ENCODE measurements at places on chromosomes 7 and 10. TPM values are rescaled to one million over a fixed set of nuclear protein-coding genes. Genes with fewer than 3 reads are reported as not detected.

DNA sequence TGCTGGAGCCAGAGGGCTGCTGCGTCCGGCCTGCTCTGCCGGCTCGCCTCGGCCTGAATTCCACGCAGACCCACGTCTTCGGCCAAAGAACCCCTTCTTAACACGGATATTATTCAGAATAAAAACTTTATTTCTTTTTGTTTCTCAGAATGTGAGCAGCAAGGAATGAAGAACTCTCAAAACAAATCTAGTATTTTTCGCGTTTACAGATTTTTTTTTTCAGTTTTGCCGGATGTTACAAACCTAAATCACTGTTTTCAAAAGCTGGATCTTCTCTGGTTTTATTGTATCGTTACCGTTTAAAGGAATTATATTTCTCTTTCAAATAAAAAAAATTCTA lies 4.4 kb upstream of the HOXA2 start:
- DNase-seq, result no peak

- no peak for DNase-seq
These were observed 88.4 kb downstream of the SH3PXD2A start for GRCh38 chr10:103766751-103767505.

DNA sequence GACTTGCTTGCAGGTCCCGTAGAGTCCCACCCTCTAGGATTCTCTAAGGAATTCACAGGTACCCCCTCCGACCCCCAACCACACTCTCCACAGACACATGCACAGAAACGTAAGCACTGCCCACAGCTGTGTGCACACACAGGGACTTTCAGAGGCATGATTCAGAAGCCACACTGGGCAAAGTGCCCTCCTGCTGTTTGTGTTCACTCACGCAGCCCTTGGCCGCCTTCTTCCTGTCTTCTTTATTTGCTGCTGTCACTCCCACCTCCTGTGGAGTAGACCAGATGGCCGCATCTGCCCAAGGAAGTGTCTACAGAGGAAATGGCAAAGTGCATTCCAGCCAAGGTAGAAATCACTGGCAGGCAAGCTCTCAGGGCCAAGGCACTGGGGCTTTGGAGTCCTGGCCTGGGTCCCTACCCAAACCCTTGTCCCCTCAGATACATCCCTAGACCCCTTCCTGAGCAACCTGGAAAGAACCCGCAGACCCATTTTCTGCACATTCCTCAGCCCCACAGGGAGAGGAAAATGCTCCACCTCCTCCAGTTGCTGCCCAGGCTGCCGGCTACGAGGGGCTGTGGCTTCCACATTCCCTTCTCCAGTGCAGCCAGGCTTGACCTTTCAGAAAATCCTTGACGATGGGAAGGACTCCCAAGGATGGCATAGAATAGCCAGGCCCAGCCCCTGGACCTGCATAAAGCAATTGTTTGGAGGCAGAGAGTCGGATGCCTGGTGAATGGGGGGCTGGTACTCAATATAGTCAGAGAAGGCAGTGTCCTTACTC lies 21.6 kb upstream of the GIMAP8 start:
- DNase-seq, result no peak

DNA sequence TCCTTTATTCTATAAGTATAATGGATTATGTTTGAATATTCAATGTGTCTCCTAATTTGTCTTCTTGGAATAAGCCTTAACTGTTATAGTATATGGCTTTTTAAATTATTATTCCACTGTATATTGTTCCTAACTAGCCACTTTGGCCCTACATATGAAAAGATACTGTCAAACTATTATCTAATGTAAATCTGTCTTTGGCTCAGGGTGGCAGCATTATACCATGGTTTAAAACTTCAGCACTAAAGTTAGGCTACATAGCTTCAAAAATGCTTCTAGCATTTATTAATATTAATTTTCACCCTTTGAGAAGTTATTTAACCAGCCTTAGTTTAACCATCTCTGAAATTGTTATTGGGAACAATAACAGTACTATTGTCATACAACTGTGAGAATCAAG lies 543.1 kb upstream of the MBL2 start:
- no peak for DNase-seq

DNA sequence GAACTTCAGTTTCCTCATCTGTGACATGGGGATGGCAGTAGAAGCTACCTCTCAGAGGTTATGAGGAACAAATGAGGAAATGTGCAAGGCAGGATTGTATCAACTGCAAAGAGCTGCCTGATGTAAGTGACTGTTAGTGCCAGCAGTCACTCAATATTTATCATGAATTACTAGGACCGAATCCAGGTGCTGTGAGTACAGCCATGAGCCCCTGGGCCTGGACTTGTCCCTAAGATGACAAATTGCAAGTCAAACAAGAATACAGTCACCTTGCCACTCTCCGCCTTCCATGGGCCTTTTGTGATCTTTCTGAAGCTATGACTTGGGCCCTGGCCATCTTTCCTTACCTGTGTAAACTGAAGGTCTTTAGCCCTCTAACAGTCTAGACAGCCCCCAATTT lies 27.7 kb upstream of the TLX1 start:
- no peak for DNase-seq

GRCh38 chr7:101180130-101180755 lies at the start of gene NAT16:
NAT16 (minus strand) TSS chr7:101180293; CDS start chr7:101174807, 5,486 bp downstream.
- peak; percentile 89 for DNase-seq

- DNase-seq, result no peak
These were observed 410.4 kb upstream of the AUTS2 start for GRCh38 chr7:69187824-69188333.

DNA sequence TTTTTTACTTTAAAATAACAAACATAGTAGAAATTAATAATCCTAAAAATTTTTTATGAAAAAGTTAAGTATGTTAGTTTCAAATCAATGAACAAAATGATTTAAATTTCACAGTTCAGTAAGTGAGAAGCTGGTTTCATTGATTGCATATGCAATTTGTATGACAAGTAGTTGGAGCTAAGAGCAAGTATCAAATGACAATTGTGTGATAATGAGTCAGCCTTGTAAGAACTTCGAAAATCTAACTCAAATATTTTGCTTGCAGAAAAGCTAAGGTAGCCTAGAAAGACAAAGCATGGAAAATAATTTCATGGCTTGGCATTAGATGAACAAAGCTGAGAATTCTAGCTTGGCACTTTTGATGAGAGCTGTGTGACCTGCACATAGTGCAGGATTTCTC lies 111.5 kb downstream of the HDAC9 start:
- DNase-seq, result no peak

- no peak for DNase-seq
These were observed 504.2 kb upstream of the MBL2 start for GRCh38 chr10:53276797-53277196.

DNA sequence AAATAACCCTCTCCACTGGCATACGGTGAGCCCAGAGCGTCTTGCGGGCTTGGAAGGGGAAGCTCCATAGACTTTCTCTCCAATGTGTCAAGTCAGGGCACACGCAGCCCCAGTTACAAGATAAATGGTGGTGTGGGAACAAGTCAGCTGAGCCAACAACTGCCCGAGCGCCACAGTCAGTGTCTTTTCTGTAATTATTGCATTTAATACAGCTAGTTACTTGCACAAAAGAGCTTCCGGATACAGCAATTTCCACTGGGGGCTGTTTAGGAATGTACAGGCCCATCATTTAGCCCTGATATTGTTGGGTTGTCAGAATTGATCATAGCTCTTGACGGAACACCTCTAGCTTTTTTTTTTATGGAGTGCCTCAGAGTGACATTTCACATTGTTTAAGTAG lies 193.5 kb upstream of the SP8 start:
- DNase-seq, result no peak

DNA sequence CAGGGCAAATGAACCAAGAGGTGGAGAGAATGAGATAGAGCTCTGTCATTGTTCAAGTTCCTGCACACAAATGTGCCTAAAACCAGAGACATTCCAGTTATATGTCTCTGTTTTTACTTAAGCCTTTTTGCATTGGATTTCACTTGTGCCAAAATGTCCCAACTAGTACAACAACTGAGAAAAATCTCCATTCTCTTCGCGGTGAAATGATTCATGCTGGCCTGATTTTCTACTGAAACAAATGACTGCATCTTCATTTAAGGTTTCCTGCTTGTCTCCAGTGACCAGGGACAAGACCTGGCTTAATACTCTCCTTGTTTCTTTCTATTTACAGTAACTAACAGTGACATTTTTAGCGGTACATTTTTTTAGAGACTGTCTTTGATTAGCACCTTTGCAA lies 714.9 kb downstream of the KCNMA1 start:
- no peak for DNase-seq

- no peak for DNase-seq
These were observed 227.5 kb downstream of the THSD7A start for GRCh38 chr7:11604505-11604904.

DNA sequence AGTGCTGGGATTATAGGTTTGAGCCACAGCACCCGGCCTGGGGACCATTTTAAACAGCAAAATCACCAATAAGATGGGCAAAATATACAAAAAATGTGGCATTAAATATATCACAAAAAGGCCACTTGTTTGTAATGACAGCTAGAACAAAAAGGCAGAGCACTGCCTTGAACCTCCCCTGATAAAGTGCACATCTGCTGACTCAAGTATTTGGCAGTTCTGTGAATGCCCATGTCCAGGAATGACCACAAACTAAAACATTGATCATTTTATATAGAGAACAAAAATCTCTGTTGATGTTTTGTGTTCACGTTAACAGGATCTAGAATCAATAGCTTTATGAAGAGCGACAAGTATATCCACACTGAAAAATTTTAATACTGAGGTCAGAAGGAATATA lies 21.5 kb downstream of the HERC4 start:
- DNase-seq, result no peak

- DNase-seq, result no peak
These were observed 53.1 kb upstream of the TM9SF3 start for GRCh38 chr10:96639899-96640298.

DNA sequence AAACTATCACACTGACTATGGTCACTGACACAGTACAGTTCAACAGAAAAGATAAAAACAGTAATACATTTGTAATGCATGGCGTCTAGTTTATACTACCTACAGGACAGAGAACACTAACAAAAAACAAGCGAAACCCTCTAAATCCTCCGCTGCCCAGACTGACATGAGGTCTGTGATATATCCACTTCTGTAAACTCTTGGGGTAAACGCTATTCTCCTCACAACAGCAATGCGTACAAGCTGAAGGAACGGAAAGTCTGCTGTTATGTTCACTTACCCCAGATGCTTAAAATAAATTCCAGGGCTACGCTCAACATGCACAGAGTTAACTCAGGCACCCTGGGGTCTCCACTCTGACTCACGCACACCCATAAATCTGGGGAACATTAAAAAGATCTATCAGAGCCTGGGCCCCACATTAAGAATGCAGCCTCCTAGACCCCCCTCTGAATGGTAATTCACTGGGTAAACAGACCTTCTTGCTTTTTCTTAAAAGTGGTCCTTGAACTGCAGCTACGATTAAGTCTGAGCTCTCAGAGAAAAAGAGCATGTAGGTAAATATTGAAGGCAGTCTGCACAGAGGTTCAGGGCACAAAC lies 105.6 kb downstream of the CTBP2 start:
- DNase-seq, result no peak

DNA sequence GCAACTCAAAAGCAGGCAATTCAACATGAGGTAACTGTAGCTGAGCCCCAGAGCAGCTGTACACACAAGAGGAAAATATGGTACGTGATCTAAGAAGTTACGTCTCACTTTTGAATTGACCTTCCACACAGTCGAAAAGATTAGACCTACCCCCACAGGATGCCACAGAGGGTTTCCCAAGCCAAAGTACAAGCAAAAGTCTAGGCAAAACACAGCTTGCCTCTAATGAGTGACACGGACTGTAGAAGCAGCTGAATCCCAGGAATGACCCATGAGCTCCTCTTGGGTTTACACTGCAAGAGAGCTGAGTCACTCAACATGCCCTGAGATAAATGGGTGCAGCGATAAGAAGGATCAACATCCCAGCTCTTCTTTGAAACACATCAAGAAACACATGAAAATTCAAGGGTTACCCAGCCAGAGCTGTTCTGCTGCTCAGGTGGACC lies 9.8 kb downstream of the CREB3L2 start:
- DNase-seq, result no peak

DNA sequence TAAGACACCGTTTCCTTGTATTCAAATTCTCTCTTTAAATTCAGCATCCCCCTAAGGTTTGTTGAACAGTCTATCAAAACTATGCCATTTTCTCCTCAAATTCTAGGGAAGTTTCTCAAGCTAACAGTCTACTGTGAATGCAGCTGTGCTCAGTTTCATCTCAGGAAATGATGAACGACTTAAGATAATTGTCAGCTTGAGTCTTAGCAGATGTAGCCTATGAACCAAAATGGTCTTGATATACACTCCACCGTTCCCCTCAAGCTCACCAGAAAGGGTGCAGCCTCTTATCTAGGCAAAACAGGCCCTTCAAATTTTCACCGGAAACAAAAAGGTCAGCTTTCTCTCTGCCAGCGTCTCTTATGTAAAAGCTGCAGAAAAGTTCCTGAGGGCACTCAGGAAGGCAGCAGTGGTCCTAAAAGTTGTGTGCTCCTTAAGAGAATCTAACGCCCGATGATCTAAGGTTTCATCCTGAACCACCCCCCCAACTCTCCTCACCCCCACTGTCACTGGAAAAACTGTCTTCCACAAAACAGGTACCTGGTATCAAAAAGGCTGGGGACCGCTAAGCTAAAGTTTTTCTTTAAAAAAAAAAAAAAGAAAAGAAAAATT lies 2.1 kb downstream of the DNAJC9 start:
- no peak for DNase-seq

GRCh38 chr10:96996275-96996965 lies 164.3 kb downstream of the LCOR start:
- no peak for DNase-seq

GRCh38 chr7:5591278-5591874 lies 167.7 kb upstream of the TNRC18 start:
- peak; percentile 70 for DNase-seq

- no peak for DNase-seq
These were observed 28.0 kb upstream of the GNAI1 start for GRCh38 chr7:80106498-80107113.

DNA sequence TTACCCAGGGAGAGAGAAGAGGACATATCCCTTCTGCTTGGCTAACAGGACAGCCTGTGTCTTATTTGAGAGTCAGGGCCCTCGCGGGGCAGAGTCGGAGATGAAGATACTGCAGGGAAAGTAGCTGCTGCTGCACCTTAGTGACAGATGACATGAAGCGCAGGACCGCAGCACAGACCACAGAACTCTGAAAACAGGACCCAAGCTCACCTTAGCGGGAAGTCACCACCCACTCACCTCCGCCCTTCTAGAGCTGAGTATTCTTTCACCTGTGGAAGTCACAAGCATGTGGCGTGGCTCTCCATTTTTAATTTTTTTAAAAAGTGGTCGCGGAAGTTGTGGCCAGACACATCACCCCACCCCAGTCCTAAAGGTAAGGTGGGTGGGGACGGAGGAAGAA lies 191.4 kb downstream of the FAM107B start:
- no peak for DNase-seq

GRCh38 chr7:3650844-3651243 lies 349.8 kb downstream of the SDK1 start:
- no peak for DNase-seq

GRCh38 chr10:21638681-21639080 lies 104.6 kb downstream of the MLLT10 start:
- DNase-seq, result no peak

CRYGN gene
- not detected for polyA plus RNA-seq

SFRP4 gene
- polyA plus RNA-seq, result not detected

SPDYE2B gene
- not detected for polyA plus RNA-seq

ATP6V0A4 gene
- not detected for polyA plus RNA-seq

GDF2 gene
- polyA plus RNA-seq, result not detected

GNAT3 gene
- polyA plus RNA-seq, result not detected

MMD2 gene
- polyA plus RNA-seq, result not detected
